ENCODE measurements at places on chromosomes 5 and 9.

- no peak for DNase-seq
Observed at GRCh38 chr9:128081056-128081455, 13.0 kb downstream of the SLC25A25 start.

GRCh38 chr9:33139421-33140228 is 27.5 kb downstream of the B4GALT1 start:
- no peak for DNase-seq

GRCh38 chr5:140399979-140400729 is 1.5 kb upstream of the ANKHD1 start:
- DNase-seq, result no peak

- DNase-seq, result no peak
Observed at GRCh38 chr9:113753398-113754119, 122.5 kb upstream of the ZNF618 start.

DNA sequence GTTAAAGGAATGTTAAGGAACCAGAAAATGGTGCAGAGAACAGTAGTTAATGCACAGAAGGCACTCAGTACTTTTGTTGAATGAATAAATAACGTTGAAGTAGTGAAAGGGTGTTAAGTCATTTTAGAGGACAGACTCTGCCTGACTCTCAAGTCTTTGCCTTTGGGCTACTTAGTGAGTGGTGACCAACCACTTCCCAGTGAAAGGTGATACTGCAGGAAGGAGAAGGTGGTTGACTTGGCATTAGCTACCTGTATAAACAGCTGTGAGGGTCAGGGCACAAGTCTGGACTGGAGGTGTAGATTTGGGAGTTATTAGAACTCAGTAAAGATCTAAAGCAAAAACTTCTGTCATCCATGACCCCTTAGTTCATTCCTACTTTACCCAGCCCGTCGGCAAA is 4.9 kb upstream of the SHB start:
- no peak for DNase-seq

DNA sequence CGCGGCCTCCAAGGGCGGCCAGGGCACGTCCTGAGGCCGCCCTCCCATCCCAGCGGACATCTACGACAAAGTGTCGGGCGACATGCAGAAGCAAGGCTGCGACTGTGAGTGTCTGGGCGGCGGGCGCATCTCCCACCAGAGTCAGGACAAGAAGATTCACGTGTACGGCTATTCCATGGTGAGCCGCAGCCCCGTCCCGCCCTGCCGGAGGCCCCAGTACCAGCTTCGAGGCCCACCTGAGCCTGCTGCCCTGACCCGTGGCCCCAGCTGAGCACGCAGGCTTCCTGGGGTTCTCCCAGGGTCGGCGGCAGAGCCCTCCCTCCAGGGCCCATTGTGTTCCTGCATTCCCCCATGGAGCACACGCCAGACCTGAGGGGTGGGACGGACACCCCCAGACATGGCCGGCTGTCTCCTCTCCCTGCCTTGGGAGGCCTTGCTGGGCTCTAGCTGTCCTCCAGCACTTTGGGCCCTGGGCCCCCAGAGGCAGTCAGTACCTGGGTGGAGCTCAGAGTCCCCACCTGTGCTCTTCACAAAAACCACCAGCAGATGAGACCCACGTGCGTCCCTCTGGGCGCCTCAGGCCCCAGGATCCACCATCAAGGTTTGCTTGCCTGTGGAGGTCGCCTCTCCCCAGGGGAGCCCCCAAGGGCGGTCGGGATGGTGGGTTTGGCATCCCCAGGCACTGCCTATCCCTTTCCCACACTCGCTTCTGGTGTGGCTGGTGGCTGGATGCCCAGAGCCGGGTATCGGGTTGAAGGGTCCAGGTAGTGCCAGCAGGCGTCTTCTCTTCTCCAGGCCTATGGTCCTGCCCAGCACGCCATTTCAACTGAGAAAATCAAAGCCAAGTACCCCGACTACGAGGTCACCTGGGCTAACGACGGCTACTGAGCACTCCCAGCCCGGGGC is 1.0 kb downstream of the PHPT1 start:
- no peak for DNase-seq

DNA sequence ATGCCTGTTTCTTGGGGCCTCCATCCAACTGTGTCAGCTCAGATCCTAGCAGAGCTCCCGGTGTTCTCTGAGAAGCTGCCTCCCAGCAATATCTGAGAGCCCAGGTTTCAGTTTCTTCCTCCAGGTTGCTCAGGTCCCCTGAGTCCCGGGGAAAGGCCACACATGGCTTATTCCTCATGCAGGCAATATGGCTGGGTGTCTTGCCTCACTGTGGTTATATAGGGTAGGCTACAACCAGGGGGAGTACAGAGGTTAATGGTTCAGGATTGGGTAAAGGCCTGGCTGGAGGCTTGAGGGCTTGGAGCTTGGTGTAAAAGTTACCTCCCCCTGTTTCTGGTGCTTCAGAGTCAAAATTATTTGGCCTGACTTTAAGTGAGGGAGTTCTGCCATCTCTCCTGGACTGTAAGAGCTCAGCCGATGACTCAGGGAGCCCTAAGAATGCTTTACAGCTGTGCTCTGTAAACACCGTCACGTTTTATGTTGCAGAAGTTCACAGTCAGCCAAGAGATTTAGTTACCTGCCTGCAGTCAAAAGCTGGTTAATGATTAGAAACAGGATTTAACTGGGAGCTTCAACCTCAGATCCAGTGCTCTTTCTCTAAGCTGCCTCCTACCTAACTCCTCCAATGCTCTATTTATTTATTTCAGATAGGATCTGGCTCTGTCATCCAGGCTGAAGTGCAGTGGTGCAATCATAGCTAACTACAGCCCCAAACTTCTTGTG is 24.3 kb upstream of the UBAP2 start:
- DNase-seq, result no peak

GRCh38 chr5:1380011-1380817 is 35.3 kb upstream of the CLPTM1L start:
- DNase-seq, result peak; percentile 29

DNA sequence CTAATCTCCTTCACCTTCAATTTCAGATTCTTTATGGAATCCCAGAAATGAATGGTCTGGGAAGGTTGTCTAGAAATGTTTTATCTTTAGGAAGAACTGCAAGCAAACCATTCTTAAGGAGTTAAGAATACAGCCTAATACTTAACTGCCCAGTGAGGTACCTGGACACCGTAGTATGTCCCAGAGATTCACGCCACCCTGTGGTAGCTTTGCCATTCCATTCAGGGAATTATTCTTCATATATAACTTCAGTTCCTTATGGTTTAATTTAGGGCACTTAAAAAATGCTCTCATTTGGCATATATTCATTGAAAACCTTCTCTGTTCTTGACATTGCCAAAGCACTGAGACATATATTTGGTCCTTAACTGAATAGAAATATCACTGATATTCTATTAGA is 49.7 kb downstream of the ACTBL2 start:
- no peak for DNase-seq

DNA sequence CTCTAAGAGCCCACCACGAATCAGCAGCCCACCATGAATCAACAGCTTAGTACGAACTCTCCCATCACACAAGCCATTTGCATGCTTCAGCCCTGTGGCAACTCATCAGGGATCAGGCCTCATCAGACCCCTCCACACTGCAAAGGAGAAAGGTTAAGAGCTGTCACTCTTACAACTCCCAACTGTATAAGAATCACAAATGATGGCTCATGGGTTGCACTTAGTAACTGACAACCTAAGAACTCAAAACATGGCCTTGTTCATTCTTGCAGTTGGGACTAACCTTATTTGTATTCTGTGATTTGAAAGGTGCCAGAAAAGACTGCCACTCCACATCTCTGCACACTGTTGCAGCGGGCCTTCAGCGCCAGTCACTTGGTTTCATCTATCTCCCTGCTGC is 149.1 kb upstream of the ZNF366 start:
- DNase-seq, result no peak

All from stimulated activated CD8-positive, alpha-beta memory T cell treated with anti-CD3 and anti-CD28 coated beads, Interleukin-2, amount 100 ng/mL, for 1 hour (primary cell).